Ascending aorta (tissue), 2 donors: ENCODE measurements at places on chromosomes 11 and 22.
A peak's percentile ranks its signal among the peaks of the same experiment; 100 is the strongest.

- no peak for DNase-seq
Measured at GRCh38 chr11:14977101-14977880, 5.1 kb upstream of the CALCA start.

- DNase-seq, result no peak
Measured at GRCh38 chr22:49721211-49721763, 106.4 kb downstream of the BRD1 start.

DNA sequence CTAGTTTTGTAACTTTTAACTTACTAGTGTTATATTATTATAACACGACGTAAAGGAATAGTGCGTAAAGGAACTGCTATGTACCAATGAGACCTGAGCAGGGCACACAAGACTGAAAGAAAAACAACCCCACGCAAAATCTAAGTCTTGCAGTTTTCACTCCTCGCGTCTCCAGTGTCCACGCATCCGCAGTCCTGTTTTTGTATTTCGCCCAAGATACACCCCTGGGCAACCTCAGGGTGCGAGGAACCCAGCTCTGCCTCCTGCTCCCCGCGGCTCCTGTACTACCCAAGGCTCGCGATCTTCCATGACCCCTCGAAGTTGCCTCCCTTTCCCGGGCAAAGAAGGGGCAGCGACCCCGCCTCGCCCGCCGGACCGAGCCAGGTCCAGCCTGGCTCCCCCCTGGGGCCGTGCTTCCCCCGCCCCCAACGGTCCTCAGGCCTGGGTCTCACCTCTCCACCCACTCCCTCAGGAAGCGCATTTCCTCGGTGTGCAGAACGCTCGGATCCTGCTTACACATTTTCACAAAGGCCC lies 393 bp downstream of the ST13 start:
- DNase-seq, result no peak

- no peak for DNase-seq
Measured at GRCh38 chr22:38572065-38572464, 2.1 kb upstream of the DMC1 start.

DNA sequence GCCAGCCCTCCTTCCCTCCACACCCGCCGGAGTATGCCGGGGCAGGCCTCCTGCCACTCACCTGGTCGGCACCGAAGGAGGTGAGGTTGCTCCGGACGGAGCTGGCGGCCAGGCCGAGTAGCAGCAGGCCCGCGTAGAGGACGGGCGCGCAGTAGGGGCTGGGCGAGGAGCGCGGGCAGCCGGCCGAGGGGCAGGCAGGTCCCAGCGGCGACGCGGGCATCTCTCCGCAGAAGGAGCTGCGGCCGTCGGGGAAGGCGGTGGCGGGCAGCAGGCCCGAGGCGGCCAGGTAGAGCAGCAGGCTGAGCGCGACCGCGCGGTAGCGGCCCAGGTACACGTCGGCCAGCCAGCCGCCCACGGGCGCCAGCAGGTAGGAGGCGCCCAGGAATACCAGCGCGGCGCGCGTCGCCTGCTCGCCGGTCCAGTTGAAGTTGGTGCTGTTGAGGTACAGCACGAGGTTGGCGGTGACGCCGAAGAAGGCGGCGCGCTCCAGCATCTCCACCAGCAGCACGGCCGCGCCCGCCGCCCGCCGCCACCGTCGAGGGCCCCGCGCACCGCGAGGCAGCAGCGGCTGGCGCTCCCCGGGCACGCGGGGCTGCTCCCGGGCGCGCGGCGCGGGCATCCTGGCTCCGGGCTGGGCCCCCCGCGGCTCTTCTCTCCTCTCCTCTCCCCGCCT lies 907 bp downstream of the SLC15A3 start:
- DNase-seq, result no peak

DNA sequence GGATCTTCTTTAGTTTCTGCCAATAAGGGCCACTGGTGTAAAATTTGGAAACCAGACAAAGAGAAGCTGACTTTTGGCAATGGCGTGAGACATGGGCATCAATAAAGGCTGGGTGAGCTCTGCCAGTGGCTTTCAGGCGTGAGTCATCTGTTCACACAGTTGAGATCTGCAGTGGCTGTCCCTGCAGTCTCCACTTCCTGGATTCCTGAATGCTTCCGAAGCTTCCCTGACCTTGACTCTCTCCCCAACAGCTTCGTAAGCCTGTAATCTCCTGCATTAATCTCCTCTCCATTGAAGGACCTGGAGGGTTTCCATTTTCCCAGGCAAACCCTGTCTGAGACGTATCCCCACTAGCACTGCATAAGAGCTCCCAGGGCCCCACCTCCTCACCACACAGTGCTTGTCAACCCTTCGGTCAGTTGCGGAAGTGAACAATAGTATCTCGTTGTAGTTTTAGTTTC lies 574.7 kb downstream of the TBC1D22A start:
- DNase-seq, result no peak

DNA sequence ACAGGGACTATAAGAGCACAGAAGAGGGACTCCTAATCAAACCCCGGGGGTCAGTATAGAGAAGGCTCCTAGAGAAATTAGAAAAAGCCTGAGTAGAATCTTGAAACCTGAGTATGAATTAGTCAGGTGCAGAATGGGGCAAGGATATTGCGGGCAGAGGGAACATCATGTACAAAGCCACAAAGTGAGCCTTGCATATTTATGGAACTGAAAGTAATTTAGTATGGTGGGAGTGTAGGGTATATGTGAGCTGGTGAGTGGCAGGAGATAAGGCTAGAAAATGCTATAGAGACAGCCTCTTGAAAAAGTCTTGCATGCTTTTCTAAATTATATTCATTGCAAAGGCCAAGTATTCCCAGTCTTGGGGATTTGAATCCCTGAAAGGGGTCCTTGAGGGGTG lies 93.7 kb downstream of the STIM1 start:
- no peak for DNase-seq

DNA sequence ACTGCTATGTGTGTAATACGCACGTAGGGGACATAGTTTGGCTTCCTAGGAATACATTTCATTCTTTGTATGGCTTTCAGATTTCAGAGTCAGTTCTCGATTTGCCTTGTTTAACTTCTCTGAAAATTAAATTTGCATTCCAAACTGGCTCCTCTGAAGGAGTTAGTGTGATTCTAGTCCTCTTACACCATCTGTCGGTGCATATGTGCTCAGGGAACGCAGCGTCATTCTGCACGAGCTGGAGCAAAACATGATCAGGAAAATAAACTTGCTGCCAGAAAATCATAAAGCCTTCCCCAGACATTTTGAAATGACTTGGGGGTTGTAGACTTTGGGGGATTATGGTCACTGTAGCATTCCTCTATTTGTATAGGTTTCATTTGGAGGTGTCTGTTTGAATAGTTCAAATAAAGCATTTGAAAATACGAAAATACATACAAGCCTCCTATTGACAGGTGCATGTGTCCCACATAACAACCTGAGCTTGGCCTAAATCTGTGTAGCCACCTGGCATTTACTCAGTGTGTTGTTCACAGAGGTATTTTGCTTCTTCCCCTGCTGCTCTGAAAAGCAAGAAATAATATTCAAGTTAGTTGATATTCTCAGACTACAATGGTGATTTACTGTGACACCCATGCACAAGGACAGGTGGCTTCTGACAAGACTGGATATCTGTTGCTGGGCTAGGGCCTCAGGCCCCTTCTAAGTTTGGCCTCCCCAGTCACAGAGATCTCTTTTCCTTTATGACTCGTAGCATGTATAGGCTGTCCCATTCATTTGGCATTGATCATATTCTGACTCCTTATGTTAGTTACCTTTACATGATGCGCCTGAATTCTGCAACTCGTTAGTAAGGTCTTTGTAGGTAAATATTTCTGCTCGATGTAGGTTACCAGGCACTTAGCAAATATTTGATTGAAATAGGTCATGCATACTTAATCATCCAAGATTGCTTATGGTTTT lies 81.6 kb upstream of the SORL1-AS1 start:
- no peak for DNase-seq

- no peak for DNase-seq
Measured at GRCh38 chr11:128757235-128757711, 63.4 kb downstream of the FLI1 start.

GRCh38 chr22:23856721-23857605 lies 712 bp upstream of the SLC2A11 start:
- no peak for DNase-seq

- DNase-seq, result no peak
Measured at GRCh38 chr22:32788904-32789624, 12.4 kb upstream of the TIMP3 start.

DNA sequence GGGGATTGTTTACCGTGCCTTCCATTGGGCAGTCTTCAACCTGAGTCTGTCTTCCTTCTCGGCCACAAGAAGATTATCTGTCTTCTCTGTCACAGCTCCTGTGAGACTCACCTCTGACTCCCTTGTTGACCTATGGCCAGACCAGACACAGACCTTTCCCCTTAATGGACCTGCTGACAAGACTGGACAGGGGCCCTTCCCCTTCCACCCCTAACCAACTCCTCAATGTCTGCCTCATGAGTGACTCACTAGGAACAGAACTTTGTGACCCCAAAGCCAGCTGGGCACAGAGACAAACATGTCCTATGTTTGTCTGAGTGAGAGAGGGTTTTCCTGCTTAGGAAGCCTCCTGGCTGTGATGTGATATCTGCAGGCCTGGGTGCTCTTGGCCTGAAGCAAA lies 405.0 kb downstream of the BRD1 start:
- no peak for DNase-seq

DNA sequence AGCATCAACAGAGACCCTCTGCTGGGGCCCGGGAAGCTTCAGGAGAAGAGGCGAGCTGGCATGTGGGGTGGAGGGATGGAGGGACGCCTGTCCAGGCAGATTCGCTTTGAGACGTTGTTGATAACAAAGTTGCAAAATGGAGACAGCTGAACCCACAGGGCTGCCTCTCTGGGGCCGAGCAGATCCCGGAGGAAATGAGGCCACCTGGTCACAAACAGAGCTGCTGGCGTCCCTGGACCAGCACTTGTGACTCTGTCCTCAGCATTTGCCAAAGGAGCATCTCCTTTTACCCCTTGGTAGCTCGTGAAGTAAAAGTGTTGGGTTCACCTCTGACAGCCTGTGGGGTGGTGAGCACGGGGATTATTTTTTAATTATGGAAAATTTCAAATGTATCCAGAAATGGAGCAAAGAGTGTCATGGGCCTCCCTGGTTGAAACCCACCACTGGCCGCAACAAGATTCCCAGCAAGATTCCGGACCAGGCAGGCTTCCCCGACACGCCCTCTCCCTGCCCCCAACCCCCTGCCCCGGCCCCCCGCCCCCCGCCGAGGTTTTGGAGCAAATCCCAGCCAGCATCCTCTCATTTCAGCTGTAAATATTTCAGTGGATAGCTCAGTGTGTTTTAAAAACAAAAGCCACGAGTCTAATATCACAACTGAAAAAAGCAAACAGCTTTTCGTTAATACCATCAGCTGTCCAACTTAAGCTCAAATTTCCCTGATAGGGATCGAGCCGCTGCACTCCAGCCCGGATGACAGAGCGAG lies 20.3 kb downstream of the GRAMD4 start:
- DNase-seq, result no peak

DNA sequence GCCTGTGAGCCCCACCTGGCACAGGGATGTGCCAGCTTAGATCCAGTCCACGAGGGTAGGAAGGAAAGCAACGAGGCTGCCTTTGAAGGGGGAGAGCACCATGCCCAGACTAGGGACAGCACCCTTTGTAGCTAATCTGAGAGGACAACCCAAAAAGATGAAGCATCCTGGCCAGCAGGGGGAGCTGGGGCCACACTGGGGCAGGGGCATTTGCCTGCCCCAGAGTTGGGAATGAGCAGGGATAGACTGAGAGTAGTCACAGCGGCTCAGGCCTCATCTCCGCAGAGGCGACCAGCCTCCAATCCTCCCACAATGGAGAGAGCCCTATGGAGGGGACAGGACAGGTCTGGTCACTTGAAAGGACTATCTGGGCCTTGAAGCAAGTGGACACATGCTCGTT lies 16.4 kb downstream of the LMO1 start:
- no peak for DNase-seq

- no peak for DNase-seq
Measured at GRCh38 chr11:126328444-126328843, 24.6 kb downstream of the DCPS start.

GRCh38 chr11:66363805-66364535 lies 7.6 kb downstream of the SLC29A2 start:
- no peak for DNase-seq

- no peak for DNase-seq
Measured at GRCh38 chr11:69711822-69712801, 8.3 kb upstream of the FGF19 start.

DNA sequence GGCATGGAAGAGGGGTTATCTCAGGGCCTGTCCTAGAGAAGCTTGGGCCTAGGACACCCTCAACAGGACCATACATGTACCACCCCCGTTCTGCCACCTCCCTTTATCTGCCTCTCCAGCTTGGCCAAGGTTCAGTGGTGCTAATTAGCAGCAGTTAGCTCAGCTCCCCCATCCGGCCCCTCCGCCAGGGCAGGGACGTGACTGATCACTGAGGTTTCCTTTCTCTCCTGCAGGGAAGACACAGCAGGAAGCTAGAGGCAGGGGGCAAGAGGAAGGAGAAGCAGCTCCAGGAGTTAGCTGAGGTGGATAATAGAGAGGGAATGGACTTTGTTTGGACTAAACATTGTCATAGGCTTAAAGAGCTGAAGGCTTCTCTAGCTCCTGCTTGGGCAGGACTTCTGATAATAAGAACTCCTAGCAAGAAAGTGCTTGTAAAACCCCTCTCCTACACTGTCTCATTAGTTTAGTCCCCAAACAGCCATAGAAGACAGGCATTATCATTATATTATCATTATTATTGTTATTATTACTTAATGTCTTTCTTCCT lies 53.8 kb downstream of the BUD13 start:
- no peak for DNase-seq

DNA sequence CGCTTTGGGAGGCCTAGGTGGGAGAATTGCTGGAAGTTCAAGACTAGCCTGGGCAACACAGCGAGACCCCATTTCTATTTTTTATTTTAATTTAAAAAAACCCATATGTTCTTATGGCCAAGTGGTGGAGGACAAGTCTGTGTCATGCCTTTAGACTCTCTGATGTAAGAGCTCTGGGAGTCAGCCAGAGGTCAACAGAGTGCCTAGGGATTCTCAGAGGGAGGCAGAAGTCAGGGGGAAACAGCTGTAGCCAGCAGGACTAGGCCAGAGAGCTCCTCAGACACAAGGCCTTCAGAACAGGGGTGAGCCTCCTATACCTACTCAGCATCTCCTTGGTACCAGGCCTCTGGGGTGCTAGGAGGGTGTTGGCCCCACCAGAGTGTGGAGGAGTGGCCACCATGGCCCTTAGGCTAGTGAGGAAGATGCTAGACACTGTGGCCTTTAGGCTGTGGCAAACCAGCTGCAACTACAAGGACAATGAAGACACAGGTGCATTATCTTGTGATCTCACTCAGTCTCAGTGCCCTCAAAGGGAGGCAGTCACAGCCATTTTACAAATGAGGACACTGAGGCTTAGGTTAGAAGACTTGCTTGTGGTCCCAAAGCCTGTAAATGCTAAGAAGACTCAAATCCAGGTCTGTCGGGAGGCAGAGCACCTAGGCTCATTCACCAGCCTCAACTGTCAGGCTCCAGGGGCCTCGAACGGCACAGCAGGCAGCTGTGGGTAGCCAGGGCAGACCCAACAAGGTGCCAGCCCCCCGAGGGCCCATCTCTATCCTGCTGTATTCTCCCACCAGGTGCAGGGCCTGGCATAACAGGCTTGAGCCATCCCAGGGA lies 5.0 kb downstream of the ZP1 start:
- DNase-seq, result peak; percentile 67
